Immature natural killer cell (primary cell): ENCODE measurements at places on chromosomes 2 and 18.

DNA sequence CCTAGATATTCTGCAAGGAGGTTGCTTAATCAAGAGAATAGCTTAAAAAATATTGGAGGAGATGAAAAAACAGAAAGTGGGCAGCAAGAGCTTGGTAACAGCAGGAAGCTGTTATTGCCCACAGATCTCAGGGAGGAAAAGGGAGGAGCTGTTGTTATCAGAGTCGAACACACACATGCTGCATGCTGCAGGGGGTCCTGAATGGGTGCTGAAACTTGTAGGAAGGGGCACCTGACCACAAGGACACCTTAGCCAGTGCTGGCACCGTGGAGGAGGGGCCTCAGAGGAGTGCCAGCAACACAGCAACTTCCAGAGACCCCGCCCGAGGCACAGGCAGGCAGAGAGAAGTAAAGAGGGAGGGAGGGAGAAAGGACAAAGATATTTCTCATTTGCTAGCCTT is 332.9 kb downstream of the SOCS6 start:
- no peak for DNase-seq

DNA sequence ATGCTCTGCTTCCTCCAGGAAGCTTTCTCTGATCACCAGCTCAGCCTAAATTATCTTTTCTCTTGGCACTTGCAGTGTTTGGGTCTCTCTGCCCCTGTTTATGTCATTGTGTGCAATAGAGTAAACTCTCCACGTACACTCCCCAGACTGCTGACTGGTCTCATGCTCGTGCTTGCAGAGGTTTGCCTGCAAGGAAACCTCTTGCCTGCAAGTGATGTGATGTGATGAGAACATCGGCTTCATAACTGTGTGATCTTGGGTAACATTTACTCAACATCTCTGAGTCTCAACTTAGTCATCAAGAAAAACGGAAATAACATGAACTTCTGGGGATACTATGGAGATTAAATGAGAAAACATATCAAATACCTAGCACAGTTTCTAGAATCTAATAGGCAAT is 92.3 kb downstream of the BIN1 start:
- DNase-seq = no peak

DNA sequence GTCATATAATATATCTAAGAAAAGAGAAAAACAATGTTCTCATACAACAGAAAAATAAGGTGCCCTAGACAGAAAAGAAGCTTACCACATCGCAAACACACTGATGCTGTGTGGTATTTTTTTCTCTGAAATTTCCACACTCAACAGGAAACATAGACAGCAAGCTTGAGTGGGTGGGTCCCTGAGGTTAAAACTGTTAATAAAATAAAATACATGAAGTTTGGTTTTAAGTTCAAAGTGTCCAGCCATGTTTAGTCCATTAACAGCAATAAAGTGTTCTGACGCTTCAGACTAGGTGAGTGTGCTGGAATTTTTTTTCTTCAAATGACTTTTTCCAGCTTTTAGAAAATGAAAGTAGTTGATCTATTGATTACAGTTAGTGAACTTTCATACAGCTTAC is 83.3 kb upstream of the EPB41L5 start:
- peak; percentile 64 for DNase-seq

- DNase-seq = no peak
Measured at GRCh38 chr2:54402350-54402749, 53.8 kb upstream of the SPTBN1 start.

GRCh38 chr2:24626131-24626530 is 135.1 kb downstream of the NCOA1 start:
- DNase-seq = no peak

GRCh38 chr2:64941801-64942200 is 47.4 kb upstream of the SLC1A4 start:
- no peak for DNase-seq

DNA sequence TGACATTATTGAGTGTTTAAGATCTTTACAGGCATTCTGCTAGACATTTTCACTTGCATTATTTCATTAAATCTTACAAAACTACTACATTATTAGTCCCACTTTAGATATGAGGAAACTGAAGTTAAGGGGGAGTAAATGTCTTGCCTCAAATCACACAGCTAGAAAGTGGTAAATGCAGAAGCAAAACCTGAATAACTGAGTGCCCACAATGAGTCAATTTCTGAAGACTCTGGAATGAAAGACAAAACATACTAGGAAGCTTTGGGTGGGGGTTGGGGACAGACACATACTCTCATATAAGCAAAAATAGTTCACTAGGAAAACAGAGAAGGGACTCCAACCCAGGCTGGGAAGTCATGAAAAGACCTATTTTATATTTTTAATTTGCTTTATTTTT is 214.4 kb upstream of the LRATD1 start:
- DNase-seq = no peak

- no peak for DNase-seq
Measured at GRCh38 chr2:120932881-120933280, 197.2 kb downstream of the GLI2 start.

DNA sequence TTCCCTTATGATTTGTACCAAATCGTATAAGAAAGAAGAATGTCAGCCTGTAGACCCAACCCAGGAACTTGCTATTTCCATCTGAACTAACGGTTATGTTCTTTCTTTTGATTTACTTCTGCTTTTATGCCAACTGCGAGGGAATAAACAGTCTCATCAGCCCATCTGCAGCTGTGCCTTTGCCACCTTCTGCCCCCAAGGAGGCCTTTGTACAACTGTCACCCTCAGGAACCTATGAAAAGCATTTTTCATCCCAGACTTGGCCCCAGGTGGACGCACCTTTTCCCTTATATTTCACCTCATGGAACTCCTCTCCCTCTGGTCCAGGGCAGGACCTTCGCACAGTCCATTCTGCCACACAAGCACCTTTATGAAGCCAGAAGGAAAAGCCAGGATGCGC is 109.8 kb downstream of the AOX1 start:
- DNase-seq = no peak

DNA sequence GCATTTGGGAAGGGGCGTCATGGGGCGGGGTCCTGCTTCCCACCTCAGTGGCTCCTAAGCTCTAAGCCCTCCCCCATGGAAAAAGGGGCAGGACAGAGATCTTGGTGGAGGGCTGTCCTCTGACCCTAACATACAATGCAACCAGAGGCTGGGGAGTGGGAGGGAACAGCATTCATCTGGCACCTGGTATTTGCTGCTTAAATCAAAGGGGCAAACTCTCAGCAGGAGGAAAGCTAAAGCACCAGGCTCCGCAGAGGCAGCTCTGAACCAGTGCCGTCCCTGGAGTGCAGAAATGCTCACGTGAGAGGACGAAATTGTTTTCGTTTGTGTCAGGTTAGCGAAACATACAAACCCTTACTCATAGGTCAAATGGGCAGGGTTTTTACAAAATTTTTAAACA is 92.7 kb upstream of the PXDN start:
- no peak for DNase-seq

- DNase-seq = no peak
Measured at GRCh38 chr2:77479395-77479794, 42.8 kb downstream of the LRRTM4 start.

DNA sequence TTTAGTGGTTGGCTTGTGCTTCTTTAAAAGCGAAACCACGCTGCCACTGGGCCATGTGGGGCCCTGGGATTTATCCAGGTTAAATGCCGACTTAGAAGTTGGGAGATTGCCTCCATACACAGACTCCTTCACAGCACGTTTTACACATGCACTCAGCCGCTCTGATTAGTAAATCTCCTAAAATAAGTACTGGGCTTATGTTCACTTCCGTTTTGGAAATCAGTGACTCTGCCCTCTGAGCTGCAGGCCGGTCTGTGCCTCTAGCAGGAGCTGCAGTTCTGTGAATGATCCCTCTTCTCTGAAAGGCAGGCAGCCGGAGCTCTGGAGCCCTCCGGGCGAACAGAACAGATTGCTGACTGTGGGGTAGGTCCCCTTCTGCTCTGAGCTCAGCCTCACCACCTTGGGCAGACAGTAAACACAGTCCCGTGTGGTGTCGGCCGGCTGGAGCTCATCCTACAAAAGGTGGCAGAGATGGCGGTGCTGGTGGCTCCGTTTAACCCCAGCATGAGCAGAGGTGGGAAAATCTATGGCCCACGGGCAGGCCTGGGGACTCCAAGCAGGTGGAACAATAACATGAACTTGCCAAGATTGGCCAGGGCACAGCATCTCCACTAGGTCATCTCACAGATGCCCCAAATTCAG is 9.8 kb upstream of the RAB17 start:
- DNase-seq = no peak

GRCh38 chr2:233288663-233289062 is 19.0 kb upstream of the SAG start:
- no peak for DNase-seq

- DNase-seq = no peak
Measured at GRCh38 chr2:215982465-215982875, 30.9 kb downstream of the MREG start.
